Sciatic nerve (tissue), 2 donors: ENCODE measurements at places on chromosomes 2 and 18. TPM values are rescaled to one million over a fixed set of nuclear protein-coding genes. Genes with fewer than 3 reads are reported as not detected.

MDH1B gene
- 1.9 TPM for total RNA-seq

TUBB8B gene
- not detected for total RNA-seq

AQP12B gene
- total RNA-seq, result not detected

SERPINB7 gene
- 0.53 TPM for total RNA-seq

DNA sequence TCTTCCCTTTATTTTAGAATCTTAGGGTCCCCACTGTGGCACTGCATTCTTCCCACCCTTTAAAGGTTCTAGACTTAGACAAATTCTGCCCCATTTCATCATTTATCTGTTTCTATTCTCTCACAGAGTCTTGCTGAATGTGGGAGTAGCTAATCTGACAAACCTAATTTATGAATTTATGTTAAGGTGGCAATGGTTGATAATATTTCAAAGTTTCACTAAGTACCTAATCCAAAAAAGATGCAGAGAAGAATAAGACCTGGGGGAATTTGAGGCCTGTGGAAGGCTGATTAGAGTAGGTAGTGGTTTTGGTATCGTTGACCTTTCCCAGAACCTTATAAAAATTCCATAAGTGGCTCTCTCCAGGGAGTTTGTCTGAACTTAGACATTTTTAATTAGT lies 18.0 kb downstream of the KCNE4 start:
- DNase-seq, result no peak

GRCh38 chr2:117856415-117857210 lies 42.1 kb downstream of the DDX18 start:
- DNase-seq, result no peak

GRCh38 chr2:140422759-140423158 lies 1642.6 kb upstream of the NXPH2 start:
- DNase-seq, result no peak

- DNase-seq, result no peak
These were observed 48.4 kb upstream of the BCL2L11 start for GRCh38 chr2:111072220-111072871.

DNA sequence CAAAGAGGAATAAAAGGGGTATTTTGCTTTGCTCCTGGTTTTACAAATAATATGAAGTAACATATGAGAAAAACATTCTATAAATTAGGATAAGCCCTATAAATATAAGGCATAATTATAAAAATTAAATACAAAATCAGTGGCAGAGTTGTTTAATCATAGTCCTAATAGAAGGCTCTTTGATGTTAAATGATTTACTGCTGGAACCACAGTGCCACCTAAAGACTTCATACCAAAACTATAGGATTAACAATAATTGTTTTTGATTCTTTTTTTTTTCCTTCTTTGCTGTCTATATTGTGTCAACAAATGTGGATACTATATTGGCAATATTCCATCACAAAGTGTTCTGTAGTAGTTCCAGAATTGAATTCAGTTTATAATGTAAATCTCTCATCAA lies 837.7 kb upstream of the SLC39A10 start:
- DNase-seq, result no peak

GRCh38 chr2:144161061-144161460 lies 358.9 kb downstream of the ZEB2 start:
- DNase-seq, result no peak

DNA sequence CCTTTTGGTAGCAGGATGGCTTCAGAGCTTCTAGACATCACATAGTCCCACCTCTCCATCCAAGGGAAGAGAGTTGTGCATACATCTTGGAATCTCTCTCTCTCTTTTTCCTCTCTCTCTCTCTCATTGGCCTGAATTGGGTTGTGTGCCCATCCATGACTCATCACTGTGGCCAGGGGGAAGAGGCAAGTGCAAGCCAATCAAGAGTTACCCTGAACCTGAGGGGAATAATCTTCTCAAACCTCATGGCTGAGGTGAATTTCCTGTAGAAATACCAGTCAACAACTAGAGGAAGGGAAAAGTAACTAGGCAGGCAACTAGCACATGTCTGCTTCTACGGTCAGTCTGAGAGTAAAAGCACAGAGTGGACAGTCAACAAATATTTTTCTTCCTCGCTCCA lies 7.3 kb upstream of the CHN1 start:
- DNase-seq, result no peak

DNA sequence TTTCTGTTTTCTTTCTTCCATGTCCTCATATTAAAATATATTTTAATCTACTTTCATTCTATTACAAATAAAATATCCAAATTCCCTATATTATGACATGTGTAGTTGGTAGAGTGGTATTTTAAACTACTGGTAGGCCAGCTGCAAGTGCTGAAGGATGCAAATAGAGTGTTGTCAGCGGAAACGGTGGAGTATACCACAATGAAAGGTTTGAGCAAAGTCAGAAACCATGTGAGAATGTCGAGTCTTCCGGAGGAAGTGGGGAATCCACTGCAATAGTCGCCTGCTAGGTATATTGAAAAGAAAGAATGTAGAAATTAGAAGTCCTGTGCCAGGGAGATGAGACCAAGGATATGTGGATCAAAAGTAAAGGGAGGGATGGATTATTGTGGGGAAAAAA lies 373.9 kb downstream of the DSEL start:
- no peak for DNase-seq

DNA sequence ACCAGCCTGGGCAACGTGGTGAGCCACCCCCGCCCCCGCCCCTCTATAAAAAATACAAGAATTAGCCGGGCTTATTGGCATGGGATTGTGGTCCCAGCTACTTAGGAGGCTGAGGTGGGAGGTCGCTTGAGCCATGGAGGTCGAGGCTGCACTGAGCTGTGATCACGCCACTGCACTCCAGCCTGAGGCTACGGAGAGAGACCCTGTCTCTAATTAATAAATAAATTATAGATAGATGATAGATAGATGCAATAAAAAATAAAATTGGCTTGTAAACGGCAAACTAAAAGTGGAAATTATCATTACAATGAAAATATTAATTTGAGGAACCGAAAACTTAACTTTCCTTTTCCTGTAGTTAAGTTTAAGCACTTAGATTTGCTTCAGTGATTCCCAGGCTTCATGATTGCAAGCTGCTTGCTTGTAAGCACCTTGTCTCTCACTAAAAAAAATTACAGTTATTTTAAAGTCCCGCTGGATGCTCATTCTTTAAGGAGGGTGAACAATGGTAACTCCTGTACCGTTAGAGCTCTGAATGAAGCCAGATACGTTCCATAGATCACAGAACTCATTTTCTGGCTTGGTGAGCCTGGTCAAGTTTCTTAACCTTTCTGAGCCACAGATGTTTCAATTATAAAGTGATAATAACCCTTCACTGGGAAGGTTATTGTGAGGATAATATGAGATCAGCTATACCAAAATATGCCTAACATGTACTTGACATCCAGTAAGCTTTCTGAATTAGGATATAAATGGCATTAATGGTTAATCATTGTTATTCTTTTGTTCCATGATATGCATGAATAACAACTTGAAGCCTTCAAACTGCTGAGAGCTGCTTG lies 9.3 kb upstream of the NARS1 start:
- no peak for DNase-seq

DNA sequence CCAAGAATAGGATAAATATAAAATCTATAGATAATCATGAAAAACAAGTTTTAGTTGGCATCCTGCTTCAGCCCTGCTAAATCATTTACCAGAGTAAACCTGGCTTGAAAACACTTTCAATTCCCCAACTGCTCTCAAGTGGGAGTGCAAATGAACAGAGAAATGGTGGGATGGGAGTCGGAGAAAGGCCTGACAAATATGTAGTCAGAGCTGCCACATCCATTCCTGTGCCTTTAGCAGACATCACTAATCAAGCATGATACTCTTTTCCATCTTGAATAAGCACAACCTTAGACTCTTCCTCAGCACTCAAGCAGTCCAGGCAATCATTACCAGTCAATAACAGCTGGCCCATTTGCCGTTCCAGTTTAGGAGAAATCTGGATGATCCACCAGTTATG lies 101.3 kb downstream of the ANKRD44 start:
- no peak for DNase-seq

DNA sequence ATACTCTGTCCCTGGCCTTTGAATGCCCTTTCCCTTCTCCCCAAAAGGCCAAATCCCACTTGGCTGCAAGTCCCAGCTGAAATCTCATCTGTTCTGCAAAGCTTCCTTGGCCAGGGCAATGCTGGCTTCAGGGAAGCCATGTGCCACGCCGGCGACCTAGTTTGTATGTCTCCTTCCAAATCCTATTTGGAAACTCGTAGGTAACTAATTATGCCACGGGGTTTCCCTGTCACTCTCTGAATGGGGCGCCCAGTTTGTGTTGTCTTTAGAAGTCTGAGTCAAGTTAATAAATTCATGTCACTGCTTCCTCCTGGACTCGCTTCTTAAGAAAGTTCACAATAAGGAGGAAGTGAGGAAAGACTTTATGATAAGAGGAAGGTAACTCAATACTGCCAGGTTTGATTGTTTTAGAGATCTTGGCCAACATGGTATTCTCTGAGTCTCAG lies 19.1 kb downstream of the FHL2 start:
- no peak for DNase-seq

- no peak for DNase-seq
These were observed 6.0 kb downstream of the ERBB4 start for GRCh38 chr2:212532585-212532984.

DNA sequence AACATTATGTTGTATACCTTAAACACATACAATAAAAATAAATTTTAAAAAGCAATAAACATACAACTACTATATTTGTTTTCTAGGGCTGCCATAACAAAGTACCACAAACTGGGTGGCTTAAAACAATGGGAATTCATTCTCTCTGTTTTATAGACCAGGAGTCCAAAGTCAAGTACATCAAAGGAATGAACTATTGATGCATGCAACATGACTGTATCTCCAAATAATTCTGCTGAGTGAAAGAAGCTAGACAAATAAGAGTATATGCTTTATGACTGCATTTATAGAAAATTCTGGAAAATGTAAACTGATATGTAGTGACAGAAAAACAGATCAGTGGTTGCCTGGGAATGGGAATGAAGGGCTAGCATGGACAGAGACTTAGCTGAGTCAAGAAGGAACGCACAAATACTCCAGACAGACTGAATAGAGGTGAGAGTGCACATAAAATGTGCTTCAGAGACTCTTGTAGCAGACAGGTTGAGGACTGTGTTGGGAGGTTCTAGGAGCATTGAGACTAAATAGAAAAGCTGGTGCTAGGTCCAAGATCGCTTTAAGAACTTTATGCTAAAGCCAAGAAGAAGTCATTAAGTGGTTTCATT lies 11.0 kb upstream of the PLA2R1 start:
- DNase-seq, result no peak

DNA sequence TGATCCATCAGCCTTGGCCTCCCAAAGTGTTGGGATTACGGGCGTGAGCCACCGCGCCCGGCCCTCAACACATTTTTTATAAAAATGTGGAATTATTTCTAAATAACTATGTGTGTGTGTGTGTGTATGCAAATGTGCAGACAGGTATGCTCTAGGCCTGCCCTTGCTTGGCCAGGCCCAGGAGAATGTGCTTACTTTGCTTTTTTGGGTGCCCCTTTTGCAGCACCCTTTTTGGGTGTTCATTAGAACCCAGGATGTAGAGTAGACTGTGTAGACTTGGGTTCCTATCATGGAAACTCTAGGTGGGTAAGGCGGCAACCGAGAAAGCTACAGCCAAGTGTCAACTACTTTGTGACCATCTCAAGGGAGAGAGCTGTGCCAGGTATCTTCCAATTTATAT lies 11.7 kb upstream of the ITSN2 start:
- no peak for DNase-seq

DNA sequence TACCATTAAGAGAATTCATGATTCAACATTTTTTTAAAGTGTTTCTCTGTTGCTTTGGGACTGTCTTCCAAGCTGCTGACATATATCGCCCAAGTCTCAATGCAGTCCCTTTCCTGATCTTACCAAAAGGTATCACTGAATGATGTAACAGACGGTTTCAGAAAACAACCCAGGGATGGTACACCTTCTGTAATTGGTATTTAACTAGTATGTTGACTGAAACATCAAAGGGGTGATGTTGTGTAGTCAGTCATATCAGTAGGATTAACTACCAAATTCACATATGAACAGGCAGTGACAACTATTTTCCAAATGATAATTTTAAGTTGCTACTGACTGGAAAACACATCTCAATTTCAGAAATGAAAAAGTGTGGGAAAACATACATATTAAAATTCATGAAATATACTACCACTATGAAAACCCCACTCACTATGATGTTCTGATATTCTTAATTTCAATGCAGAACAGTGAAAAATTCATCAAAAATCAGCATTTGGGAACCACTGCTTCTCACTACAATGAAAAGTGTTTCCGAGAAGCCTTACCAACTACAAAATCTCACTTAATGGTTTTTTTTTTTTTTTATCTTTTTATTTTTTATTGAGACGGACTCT lies 59.8 kb downstream of the MEMO1 start:
- DNase-seq, result no peak

DNA sequence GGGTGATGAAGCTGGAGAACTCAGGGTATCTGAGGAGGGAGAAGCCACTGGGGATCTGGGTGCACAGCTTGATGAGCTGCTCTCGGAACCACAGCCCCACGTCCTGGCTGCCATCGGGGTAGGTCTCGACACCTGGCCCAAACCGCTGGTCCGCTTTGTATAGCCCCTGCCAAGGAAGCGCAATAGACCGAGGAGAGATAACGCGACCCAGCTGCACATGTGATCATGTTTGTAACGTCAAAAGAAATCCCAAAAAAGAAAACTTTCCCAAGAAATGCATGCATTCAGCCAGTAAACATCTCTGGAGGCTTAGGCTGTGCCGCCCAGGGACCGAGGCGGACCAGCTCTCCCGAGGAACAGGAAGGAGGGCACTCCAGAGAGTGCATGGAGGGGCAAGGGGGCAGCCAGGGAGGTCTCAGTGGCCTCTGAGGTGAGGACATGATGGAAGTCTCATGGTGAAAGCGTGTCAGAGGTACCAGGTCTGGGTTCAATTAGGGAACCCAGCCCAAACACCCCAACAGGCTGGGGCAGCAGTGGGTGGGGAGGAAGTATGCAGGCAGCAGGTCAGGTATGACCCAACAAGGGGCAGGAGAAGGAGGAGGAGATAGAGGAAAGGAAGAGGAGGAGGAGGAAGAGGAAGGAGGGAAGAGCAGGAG lies 28.3 kb downstream of the ANKMY1 start:
- DNase-seq, result peak; percentile 39

DNA sequence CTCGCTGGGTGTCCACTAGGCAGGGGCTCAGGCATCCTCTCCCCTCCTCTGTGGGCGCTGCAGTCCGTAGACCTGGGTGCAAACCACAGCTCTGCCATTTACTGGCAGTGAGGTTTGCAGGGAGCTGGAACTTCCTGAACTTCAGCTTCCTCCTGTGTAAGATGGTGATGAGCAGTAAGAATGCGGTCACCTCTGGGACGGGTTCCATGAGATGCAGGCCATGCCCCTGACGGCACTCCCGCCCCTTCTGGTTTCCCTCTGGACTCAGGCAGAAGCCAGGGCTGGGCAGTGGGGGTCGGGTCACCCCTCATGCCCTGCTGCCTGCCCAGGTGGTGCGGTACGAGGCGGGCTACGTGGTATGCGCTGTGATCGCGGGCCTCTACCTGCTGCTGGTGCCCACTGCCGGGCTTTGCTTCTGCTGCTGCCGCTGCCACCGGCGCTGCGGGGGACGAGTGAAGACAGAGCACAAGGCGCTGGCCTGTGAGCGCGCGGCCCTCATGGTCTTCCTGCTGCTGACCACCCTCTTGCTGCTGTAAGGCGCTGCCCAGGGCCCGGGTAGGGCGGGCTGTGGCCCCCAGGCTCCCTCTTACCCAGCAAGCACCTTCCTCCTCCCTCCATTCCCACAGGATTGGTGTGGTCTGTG lies 1.5 kb downstream of the PROM2 start:
- DNase-seq, result no peak

GRCh38 chr2:27772804-27773203 lies 1.3 kb downstream of the MRPL33 start:
- no peak for DNase-seq

- no peak for DNase-seq
These were observed 48.8 kb downstream of the HAUS1 start for GRCh38 chr18:46152808-46153617.
